ENCODE measurements at places on chromosomes 2 and 18.

- no peak for DNase-seq
These were observed 7.6 kb downstream of the SERPINE2 start for GRCh38 chr2:224031358-224031970.

DNA sequence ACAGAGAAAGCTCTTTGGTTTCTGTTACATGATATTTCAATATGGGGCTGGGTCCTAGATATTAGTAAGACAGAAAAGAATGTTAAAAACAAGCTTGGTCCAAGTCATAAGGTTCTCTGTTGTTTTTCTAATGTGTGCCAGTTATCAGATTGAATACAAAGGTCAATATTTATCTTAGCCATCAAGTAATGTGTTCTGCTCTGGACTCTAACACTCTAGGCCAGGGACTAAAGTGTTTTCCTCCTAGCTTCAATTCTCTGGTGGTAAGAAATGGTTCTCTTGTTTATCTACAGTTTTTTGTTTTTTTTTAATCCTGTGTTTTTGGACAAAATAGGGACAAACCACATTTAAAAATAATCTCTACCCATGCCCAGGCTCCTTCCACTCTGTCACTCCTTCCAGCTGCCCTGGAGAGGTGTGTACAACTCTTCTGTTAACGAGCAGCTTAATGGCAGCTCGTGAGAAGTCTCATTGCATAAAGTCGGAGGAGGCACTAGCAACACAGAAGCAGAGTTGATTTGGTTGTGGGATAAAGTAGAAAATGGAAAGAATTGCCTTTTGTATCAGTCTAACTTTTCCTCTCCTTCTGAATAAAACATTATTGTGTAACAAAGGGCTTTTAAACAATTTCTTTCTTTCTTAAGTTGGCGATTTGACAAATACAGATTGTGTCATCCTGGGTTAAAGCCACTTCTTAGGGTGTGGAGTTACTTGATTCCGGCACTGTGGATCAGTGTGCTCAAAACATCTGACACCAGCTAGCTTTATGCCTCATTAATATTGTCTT lies 8.0 kb upstream of the SESTD1 start:
- no peak for DNase-seq

GRCh38 chr18:8754995-8755960 lies 49.9 kb downstream of the MTCL1 start:
- DNase-seq = no peak

- DNase-seq = no peak
These were observed 4.9 kb upstream of the GPC1 start for GRCh38 chr2:240430595-240430994.

DNA sequence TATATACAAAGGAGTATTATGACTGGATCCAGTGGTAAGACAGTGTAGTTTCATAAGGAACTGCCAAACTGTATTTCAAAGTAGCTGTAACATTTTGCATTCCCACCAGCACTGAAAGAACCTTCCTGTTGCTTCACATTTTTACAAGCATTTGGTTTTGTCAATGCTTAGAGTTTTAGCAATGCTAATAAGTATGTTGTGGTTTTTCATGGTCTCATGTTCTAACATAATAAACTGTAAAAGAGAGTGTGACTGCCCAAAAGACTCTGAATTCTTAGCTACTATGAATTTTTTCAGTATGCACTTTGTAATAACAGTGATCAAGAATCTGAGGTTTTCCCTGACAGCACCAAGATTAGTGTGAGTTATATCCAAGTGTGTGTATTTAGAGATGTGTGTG lies 604.2 kb downstream of the XIRP2 start:
- no peak for DNase-seq

- peak; percentile 99 for DNase-seq
These were observed 24.9 kb upstream of the RAB10 start for GRCh38 chr2:26008851-26009566.

DNA sequence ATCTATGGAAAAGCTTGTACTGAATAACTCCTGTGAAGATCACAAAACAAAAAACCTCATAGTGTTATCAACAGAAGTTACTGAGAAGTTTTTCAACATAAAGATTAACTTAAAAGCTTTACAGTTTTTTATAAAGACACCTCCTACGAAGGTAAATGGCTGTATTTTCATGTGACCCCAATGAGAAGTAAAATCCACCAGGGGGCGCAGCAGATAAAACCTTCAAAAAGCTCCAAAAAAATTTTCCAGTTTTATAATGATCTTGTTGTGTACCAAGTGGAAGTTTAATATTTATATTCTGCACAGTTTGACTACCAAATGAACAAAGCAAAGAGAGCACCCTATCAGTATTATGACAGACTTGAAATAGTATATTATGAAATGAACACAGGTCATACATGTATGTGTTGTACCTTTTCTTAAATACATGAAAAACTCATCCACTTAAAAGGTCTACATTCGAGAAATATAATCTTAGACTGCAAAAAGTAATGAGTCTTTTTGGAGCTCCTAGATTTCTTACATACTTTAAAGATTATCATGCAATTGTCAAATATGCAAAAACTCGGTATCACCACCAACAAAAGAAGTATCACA lies 38.5 kb downstream of the PNO1 start:
- DNase-seq = peak; percentile 53

- no peak for DNase-seq
These were observed 201.5 kb upstream of the BOD1L2 start for GRCh38 chr18:56945171-56946083.
